Brain pericyte (primary cell): ENCODE measurements at places on chromosomes 6 and 20.

GRCh38 chr20:38748861-38749149 is 545 bp downstream of the ACTR5 start:
- DNase-seq, result no peak

DNA sequence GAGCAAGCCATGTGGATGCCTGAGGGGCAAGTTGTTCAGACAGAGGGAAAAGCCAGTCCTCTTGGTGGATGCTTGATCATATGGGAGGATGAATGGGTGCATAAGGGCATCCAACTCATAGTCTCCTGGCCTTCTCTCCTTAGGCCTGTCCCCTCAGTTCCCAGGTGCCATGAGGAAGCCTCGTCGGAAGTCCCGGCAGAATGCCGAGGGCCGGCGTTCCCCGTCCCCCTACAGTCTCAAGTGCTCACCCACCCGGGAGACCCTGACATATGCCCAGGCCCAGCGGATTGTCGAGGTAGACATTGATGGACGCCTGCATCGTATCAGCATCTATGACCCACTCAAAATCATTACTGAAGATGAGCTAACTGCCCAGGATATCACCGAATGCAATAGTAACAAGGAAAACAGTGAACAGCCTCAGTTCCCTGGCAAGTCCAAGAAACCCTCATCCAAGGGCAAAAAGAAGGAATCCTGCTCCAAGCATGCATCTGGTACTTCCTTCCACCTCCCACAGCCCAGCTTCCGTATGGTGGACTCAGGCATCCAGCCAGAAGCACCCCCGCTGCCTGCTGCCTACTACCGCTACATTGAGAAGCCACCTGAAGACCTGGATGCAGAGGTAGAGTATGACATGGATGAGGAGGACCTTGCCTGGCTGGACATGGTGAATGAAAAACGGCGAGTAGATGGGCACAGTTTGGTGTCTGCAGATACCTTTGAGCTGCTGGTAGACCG is 3.8 kb downstream of the BRPF3 start:
- no peak for DNase-seq

GRCh38 chr6:130473886-130474285 is 108.1 kb downstream of the TMEM200A start:
- DNase-seq, result no peak

GRCh38 chr6:27049863-27050781 is 197.4 kb upstream of the PRSS16 start:
- DNase-seq, result no peak

DNA sequence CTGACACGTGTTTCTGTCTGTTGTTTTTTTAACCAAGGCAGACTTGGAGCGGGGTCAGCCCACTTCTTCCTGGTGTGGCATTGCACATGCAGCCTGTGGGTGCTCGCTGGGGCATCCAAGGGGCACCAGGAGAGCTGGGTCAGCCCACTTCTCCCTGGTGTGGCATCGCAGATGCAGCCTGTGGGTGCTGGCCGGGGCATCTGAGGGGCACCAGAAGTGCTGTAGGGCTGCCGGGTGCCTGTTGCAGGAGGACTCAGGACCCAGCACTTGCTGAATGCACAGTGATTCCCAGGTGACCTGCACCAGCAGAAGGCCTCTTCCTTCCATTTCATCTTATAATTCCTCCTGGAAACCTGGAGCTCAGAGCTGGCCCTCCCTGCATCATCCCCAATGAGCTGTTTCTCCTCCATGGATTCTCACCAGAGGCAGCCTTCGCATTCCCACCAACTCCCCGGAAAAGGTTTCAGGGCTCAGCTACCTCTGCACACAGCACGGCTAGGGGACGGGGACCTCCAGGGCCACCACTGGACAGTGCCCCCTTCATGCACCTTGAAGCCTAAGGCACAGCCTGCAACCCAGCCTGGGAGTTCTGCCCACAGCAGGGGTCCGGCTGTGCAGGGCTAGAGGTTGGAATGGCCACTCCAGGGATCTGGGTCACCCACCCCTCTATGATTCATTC is 218.8 kb downstream of the TAF4 start:
- DNase-seq, result no peak

GRCh38 chr6:15378866-15379265 is 133.0 kb downstream of the JARID2 start:
- DNase-seq, result peak; percentile 47

- no peak for DNase-seq
Measured at GRCh38 chr6:136654086-136654485, 103.9 kb upstream of the MAP7 start.

- DNase-seq, result no peak
Measured at GRCh38 chr6:128803911-128804310, 79.0 kb upstream of the LAMA2 start.

DNA sequence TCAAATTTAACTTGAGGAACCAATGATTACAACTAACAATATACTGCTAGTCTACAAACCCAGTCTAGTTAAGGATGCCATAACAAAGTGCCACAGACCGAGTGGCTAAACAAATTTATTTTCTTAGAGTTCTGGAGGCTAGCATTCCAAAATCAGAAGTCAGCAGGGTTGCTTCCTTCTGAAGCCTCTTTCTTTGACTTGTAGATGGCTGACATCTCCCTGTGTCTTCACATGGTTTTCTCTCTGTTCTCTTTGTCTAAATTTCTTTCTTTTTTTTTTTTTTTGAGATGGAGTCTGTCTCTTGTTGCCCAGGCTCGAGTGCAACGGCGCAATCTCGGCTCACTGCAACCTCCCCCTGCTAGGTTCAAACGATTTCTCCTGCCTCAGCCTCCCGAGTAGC is 56.1 kb downstream of the NCOA3 start:
- no peak for DNase-seq

DNA sequence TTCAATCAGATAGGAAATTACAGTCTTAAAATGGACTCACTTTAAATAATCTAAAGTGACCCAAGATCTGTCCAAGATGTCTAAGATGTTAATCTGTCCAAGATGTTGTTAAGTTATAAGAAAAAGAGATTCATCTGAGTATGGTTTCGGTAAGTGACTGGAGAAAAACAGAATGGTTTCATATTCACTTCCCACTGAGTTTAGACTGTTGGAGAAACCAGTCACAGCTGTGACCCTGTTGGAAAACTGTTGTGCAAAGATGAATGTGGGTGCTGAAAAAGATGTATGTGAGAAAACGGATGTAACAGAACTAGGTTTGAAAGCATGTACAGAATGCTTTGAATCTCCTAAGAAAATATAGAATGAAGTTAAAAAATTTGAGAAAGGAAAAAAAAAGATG is 325.9 kb downstream of the COL12A1 start:
- peak; percentile 34 for DNase-seq

GRCh38 chr20:57378646-57379262 is 12.4 kb upstream of the RBM38 start:
- DNase-seq, result no peak

DNA sequence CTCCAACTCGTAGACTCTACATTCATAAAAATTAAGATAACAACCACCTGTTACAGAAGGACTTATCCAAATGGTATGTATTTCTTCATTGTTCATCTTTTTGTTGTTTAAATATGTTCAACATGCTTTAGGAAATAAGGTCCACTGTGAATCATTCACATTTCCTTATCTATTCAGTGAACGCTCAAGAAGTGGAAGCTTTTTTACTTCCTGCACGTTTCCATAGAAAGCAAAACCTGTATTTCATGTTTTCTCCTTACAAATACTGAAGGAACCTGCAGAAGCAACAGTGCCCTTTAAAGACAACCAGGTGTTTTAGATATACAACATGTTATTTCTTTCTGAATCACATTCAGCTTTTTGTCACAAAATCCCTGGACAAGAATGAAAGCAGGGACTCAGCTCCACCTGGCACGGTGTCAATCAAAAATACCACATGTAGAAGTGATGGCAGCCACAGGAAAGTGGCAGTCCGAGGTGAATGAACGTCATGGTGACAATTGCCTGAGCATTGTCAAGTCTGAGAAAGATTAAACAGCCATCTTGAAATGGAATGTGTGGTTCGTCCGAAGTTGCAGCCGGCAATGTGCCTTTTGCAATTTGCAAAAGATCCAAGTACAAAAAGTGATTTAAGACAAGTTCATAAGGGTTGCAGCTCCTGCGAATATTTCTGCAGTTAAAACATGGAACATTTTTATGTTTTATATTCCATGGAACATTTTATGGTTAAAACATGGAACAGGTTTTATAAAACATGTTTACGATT is 66.7 kb upstream of the RIPOR2 start:
- no peak for DNase-seq

- no peak for DNase-seq
Measured at GRCh38 chr6:148244217-148244935, 98.3 kb upstream of the SASH1 start.

- peak; percentile 68 for DNase-seq
Measured at GRCh38 chr6:42045538-42046460, 4.5 kb upstream of the TAF8 start.

DNA sequence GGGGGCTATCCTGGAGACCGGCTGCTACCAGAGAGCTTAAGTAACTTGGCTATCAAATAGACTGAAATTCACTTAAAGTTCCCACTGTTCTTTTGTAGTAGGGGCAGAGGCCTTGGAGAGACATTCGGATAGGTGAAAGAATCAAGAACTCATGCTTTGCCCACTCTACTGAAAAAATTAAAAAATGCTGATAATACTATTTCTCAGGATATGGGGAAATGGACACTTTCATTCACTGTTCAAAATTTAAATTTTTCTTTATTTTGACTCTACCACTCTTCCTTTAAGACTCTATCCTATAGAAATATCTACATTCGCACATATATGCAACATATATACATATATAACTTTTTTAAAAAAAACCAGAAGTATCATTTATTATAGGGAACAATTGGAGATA is 117.8 kb upstream of the CHD6 start:
- DNase-seq, result no peak

DNA sequence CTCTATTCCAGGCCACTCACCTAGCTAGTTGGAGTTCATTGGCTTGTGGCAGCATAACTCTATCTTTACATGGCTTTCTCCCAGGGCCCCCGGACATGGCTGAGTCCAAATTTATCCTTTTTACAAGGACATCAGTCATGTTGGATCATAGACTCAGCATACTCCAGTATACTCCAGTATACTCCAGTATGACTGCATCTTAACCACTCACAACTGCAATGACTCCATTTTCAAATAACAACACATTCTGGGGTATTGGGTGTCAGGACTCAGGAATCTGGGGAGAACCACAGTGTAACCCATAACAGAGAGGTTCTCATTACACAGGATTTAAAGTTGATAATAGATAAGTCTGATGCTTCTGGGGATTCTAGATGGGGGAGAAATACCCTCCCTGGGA is 53.8 kb upstream of the TSHZ2 start:
- no peak for DNase-seq

GRCh38 chr20:38789503-38790199 is 15.8 kb upstream of the PPP1R16B start:
- DNase-seq, result no peak

GRCh38 chr20:24478584-24478983 is 9.2 kb downstream of the SYNDIG1 start:
- no peak for DNase-seq

DNA sequence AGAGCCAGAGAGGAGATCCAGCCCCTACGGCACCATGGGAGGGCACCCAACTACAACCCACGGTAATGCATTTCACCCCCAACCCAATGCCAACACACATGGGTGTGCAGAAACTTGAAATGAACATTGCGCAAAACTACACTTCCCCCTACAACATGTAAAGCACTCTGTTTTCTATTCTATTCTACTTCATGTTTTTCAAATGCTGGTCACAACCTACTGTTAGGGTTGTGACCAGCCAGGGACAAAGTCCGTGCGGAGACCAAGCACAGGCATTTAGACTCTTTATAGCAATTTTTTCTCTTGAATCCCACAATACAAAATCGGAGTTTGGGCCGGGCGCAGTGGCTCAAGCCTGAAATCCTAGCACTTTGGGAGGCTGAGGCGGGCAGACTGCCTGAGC is 90.6 kb downstream of the MRPL14 start:
- no peak for DNase-seq

GRCh38 chr6:53474010-53474409 is 70.9 kb downstream of the GCLC start:
- DNase-seq, result no peak

GRCh38 chr20:52279706-52280105 is 88.1 kb upstream of the ZFP64 start:
- no peak for DNase-seq

DNA sequence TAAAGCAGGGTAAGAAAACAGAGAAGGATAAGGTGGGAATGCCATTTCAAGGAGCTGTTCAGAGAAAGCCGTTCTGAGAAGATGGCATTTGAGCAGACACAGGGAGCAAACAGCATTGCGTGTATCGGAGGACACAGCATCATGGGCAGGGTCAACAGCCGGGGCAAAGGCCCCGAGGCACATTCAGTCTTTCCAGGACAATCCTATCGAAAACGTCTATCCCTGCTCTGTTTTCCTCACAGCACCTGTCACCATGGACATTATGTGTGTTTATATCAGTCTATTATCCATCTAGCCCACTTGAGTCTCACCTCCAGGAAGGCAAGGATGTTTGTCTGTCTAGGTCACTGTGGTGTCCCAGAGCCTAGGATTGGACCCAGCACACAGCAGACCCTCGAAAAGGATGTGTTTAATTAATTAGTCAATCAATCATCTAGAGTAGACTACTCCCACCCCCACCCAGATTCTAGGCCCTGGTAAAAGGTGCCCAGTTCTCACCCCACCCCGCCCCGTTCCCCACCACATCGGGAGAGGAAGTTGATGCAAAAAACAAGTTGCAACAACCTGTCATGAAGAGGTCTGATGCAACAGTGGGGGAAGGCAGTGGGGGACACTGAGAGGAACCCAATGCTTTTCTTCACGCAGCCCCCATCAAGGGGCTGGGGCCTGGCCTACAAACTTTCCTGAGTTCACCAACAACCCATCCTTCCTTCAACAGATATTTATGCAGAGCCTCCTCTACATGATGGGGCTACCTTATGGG is 66.6 kb downstream of the PREX1 start:
- no peak for DNase-seq

- DNase-seq, result no peak
Measured at GRCh38 chr6:116004841-116005815, 55.6 kb downstream of the FRK start.

DNA sequence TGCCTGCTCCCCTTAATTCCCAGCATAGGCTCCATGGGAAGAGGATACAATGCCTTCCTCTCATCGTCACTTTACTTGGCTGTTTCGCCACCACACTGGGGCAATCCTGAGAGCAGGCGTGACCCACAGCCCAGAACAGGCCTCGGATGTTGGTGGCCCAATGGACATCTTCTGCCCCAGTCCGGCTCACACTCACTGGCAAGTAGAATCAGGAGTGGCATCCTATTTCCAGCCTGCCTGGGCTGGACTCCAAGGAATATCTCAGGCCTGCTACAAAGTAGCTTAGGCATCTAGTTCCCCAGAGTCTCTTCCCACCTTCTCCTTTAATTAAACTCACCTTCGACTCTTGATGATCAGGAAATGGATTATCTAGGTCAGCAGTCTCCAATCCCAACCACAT is 110.5 kb downstream of the LRFN2 start:
- no peak for DNase-seq

DNA sequence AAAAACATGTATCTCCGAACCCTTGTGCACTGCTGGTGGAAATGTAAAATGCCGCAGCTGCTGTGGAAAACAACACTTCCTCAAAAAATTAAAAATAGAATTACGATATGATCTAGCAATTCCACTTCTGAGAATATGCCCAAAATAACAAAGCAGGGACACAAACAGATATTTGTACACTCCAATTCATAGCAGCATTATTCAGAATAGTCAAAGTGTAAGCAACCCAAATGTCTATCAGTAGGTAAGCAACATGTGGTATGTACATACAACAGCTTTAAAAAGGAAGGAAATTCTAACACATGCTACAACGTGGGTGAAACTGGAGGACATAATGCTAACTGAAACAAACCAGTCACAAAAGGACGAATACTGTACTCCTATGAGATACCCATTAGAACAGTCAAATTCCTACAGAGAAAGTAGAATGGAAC is 5.7 kb upstream of the RAB5IF start:
- DNase-seq, result no peak
